ENCODE measurements at places on chromosomes 1 and 21.

- no peak for DNase-seq
These were observed 28.9 kb downstream of the FAAP20 start for GRCh38 chr1:2165646-2166045.

GRCh38 chr1:150765296-150765976 is at the start of gene CTSS:
Gene CTSS, minus strand, starts transcription at chr1:150765778. Its CDS starts 1,015 bp downstream, at chr1:150764763.
- DNase-seq: peak; percentile 69

GRCh38 chr1:159802111-159802510 is at the start of gene FCRL6:
Gene FCRL6, plus strand, starts transcription at chr1:159802360. Its CDS starts 65 bp downstream, at chr1:159802425.
- no peak for DNase-seq

DNA sequence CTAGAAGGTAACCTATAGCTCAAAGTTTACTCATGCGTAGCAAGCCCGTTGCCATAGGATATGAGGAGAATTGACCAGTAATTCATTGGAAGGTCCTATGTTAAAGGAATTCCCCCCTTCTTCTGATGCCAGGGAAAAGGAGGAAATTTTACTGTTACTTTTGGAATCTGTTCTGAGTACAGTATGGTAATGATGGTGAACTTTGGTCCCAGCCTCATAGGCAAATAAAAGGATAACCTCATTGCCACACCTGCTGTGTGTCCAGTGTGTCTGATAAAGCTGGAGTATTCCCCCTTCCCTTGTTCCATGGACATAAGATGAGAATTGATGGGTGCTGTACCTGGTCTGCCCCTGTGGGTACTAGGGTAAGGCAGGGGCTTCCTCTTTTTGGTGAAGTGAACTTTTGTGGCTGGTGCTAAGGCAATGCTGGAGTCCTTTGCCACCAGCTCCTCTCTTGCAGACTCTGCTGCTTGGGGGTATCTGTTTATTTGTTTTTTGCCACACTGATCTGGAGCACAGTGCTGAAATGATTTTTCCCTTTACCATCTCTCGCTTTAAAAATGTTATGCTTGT is 22.2 kb downstream of the MPZ start:
- DNase-seq: no peak

DNA sequence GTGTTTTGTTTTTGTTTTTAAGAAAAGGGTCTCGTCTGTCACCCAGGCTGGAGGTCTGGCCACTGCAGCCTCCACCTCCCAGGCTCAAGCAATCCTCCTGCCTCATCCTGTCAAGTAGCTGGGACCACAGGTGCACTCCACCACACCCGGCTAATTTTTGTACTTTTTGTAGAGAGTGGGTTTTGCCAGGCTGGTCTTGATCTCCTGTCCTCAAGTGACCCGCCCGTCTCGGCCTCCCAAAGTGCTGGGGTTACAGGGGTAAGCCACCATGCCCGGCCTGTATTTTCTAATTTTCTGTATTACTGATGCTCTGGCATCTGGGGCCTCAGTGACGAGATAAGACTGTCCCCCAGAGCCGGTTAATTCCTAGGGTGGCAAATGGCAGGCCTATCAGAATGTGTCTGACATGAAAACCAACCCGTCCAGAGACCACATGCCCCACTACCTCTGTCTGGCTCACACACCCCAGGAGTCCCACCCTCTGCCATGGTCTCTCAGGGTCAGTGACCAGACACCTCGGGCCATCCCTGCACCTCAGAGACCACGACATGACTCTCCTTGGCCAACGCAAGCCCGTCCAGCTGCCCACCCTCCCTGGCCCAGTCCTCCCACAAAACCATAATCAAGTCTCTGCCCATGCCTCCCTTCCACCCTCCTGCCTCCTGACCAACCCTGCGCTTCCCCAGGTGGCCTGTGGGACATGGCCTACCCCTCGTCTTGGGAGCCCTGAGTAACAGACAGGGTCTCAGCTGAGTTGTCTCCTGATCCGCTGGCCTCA is 12.5 kb downstream of the NPHP4 start:
- DNase-seq: no peak

DNA sequence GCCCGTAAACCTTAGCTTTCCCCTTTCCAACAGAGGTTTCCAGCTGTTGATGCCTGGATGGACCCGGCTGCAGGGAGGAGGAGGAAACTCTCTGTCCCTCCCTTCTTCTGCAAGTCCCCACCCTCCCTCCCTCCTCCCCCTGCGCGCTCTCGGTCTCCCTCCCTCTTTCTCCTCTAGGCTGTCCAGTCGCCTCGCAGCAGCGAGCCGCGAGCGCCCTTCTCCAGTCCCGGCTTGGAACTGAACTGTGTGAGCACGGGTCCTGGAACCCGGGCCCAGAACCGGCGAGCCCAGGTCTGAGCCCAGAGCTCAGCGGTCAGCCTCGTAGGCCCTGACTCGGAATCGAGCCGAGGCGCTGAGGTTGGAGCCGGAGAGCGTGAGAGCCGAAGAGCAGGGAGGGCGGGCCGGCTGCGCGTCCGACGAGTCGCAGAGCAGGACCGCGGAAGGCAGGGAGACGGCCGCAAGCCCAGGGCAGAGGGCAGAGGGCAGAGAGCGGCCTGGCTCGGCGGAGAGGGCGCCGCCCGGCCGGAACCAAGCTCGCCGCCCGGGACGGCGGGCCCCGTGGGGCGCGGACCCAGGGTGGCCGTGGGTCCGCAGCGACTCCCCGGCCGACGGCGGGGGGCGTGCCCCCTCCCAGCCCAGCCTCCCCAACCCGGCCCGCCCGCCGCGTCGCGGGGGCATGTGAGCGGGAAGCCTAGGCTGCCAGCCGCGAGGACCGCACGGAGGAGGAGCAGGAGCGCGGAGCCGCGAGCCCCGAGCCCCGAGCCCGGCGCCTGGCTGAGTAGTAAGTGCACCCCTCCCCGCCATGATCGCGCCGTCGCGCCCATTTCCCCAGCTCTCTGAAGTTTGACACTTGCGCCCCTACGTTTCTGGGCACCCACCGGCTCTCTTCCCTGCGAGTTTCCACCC is at the start of gene SOX13:
SOX13 (plus strand) TSS at position 185 of the 906 bp plus-strand sequence. CDS start 39,801 bp downstream, outside the sequence.
- DNase-seq: peak; percentile 92

- DNase-seq: no peak
These were observed 27.8 kb downstream of the RPAP2 start for GRCh38 chr1:92326681-92327080.

DNA sequence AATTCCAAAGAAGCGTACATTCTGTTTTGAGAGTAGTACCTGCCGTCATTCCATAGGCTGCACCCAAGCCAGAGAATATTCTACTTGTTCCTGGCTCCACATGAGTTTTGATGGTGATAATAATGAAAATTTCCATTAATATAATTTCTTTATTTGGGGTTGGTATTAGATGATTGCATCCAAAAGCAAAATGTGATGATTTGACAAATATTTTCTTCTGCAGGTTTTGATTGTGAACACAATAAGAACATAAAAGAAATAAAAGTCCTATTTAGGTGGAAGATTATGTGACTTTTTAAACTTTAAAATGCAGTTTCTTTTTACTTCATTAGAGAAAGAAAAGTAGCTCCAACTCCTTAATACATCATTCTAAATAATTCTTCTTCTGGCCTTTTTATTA is 284.8 kb upstream of the FMN2 start:
- DNase-seq: no peak

DNA sequence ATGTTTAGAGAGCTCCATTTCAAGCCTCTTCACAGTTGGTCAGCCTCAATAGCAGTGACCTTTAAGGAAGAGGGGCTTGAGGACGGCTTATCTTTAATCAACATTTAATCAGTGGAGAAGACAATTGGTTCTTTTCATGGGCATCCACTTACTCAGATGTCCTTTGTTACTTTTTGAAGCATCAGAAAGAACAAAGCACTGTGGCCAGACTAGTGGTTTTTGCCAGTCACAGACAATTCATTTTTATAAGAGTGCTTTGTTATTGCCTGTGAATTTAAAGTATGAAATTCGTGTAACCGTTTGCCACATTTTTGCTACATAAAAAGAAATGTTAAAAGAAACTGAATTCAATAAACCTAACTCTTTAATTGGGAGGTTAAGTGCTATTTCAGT is 222.8 kb downstream of the TPR start:
- no peak for DNase-seq
